ENCODE measurements at places on chromosomes 3 and 15. TPM values are rescaled to one million over a fixed set of nuclear protein-coding genes. Genes with fewer than 3 reads are reported as not detected.

PP2D1 gene
- not detected for total RNA-seq

MYL3 gene
- not detected for total RNA-seq

TUSC7 gene
- total RNA-seq: not detected

SAMMSON gene
- total RNA-seq: not detected

AQP9 gene
- total RNA-seq: not detected

BMF gene
- total RNA-seq: 4.3 TPM

GOLGA6L22 gene
- total RNA-seq: not detected

CPB1 gene
- total RNA-seq: not detected

OCA2 gene
- not detected for total RNA-seq

CPN2 gene
- not detected for total RNA-seq

CCDC54 gene
- total RNA-seq: not detected

ALPK3 gene
- 0.16 TPM for total RNA-seq

ACAD9 gene
- 50.5 TPM for total RNA-seq

ASB14 gene
- total RNA-seq: not detected

ROPN1B gene
- not detected for total RNA-seq

NUSAP1 gene
- 170 TPM for total RNA-seq

LRRIQ4 gene
- total RNA-seq: 0.18 TPM

GPR149 gene
- total RNA-seq: not detected

FOXL2NB gene
- total RNA-seq: not detected

ATP13A4 gene
- 3.5 TPM for total RNA-seq

NPAP1 gene
- not detected for total RNA-seq

All from activated CD8-positive, alpha-beta T cell treated with anti-CD3 and anti-CD28 coated beads for 36 hours (primary cell).